ENCODE measurements at places on chromosomes 1 and 21.

- DNase-seq, result no peak
- no peak overlapping the region for H3K4me3 ChIP-seq
- no peaks in the 10 kb centered on the region for H3K4me1 ChIP-seq
- H3K36me3 ChIP-seq, result peaks cover 20% of the 10 kb centered on the region
- no peak overlapping the region for H3K27ac ChIP-seq
Observed at GRCh38 chr1:225980005-225980836, 18.9 kb downstream of the SDE2 start.

GRCh38 chr1:59752556-59753414, 62.0 kb upstream of the HOOK1 start:
- no peak overlapping the region for H3K4me3 ChIP-seq
- no peaks in the 10 kb centered on the region for H3K36me3 ChIP-seq
- H3K4me1 ChIP-seq, result no peaks in the 10 kb centered on the region
- no peaks in the 10 kb centered on the region for H3K27me3 ChIP-seq

DNA sequence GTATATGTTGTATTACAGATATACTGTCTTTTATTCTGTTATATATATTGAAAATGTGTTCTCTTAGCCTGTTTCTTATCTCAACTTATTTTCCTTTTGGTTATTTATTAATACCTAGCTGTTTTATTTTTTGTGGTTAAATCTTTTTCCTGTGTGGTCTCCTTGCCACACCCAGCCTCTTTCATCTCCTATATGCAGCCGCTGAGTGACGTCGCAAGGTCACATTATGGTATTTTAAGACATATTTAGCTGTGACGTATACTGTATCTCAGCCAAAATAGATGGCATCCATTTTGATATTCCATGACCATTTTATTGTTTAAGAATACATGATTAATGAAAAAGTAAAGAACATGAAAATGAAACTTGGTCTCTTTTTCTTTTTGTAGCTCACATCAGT, 29.1 kb downstream of the CENPF start:
- no peak overlapping the region for H3K4me3 ChIP-seq
- no peaks in the 10 kb centered on the region for H3K27me3 ChIP-seq
- no peak for DNase-seq
- H3K27ac ChIP-seq, result no peak overlapping the region
- no peaks in the 10 kb centered on the region for H3K4me1 ChIP-seq
- peaks cover 62% of the 10 kb centered on the region for H3K36me3 ChIP-seq

GRCh38 chr1:59638231-59638711, 176.5 kb upstream of the HOOK1 start:
- no peaks in the 10 kb centered on the region for H3K36me3 ChIP-seq
- H3K4me3 ChIP-seq, result no peak overlapping the region
- no peaks in the 10 kb centered on the region for H3K4me1 ChIP-seq
- no peak overlapping the region for H3K27ac ChIP-seq
- no peaks in the 10 kb centered on the region for H3K27me3 ChIP-seq

DNA sequence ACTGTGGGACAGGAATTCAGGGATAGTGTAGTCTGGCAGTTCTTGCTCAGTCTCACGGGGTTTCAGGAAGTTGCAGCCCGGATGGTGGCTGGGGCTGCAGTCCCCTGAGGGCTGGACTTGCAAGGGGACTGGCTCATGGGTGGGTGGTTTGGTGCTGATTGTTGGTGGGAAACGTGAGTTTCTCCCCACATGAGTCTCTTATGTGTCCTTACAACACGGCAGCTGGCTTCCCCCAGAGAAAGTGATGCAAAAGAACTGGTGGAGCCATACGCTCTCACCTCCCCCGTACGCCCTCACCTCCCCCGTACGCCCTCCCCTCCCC, 64.9 kb downstream of the EVA1C start:
- no peaks in the 10 kb centered on the region for H3K27me3 ChIP-seq
- H3K4me1 ChIP-seq, result peaks cover 22% of the 10 kb centered on the region
- H3K36me3 ChIP-seq, result no peaks in the 10 kb centered on the region
- no peak for DNase-seq
- H3K4me3 ChIP-seq, result no peak overlapping the region

- DNase-seq, result no peak
- H3K27ac ChIP-seq, result no peak overlapping the region
- no peaks in the 10 kb centered on the region for H3K27me3 ChIP-seq
- H3K4me1 ChIP-seq, result no peaks in the 10 kb centered on the region
- no peak overlapping the region for H3K4me3 ChIP-seq
- H3K36me3 ChIP-seq, result no peaks in the 10 kb centered on the region
Observed at GRCh38 chr1:209266590-209267205, 316.8 kb upstream of the CAMK1G start.

DNA sequence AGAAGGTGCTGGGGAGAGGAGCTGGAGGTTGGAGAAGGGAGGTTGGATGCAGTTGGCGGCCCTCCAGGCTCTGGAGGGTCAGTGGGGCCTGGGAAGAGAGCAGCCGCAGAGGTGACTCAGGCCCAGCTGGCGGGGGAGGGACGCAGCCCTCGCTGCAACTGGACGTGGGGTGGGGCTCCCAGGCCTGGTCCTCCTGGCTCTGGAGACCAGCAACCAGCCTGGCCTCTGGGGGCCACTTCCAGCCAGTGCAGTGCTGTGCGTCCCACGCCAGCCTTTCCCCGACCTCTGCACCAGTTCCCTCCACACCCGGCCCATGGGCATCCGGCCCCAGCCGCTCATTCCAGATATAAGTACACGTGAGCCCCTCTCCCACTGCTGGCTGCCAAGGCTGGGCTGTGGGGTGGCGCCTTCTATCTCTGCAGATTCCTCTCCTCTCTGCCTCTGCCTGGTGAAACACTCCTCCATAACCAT, 38.0 kb upstream of the COL18A1 start:
- no peaks in the 10 kb centered on the region for H3K27me3 ChIP-seq
- no peaks in the 10 kb centered on the region for H3K36me3 ChIP-seq
- H3K27ac ChIP-seq, result peak overlapping the region; percentile 93

DNA sequence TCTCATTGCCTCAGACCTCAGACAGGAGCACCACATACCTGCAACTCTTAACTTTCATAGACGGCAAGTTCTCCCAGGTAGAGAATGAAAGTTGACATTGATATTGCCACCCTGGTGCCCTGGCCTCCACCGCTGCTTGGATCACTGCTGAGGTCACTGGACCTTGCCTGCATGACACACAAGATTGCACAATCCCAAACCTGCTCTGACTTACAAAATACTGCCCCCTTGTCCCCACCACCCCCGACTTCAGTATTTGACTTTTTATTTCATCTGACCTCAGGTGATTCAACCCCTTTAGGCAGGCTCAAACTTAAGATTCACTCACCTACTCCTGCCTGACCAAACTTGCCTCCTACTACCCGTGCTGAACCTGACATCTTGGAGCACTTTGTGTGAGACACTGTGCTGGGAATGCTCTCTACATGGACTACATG, 43.1 kb upstream of the S1PR1 start:
- no peaks in the 10 kb centered on the region for H3K4me1 ChIP-seq
- no peaks in the 10 kb centered on the region for H3K36me3 ChIP-seq
- H3K27me3 ChIP-seq, result no peaks in the 10 kb centered on the region
- H3K27ac ChIP-seq, result no peak overlapping the region
- H3K4me3 ChIP-seq, result no peak overlapping the region
- DNase-seq, result no peak

DNA sequence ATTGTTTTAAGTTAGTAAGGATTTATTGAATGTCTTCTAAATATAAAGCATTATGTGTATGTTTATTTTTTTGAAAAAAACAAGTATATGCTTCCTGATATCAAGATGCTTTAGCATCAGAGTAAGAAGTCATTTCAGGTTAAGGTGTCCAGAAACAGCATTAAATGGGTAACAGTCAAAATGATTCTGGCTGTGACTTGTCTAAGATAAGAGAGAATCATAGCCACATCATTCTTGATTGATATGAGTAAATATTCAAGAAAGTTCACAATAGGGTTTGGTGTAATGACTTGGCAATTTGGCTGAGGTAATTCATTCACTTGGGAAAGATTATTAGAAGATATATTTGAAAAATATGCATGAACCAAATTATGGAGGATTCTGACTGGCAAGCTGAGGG, 193.8 kb downstream of the DPYD start:
- no peak overlapping the region for H3K4me3 ChIP-seq
- H3K36me3 ChIP-seq, result no peaks in the 10 kb centered on the region
- H3K27ac ChIP-seq, result no peak overlapping the region
- no peaks in the 10 kb centered on the region for H3K27me3 ChIP-seq
- no peak for DNase-seq

All from Panc1 (cell line).